SK-N-SH treated with all-trans-retinoic acid at 6 μM for 48 hours (cell line): ENCODE measurements at places on chromosomes 11 and 22.

GRCh38 chr11:34953955-34954354 is 37.5 kb downstream of the PDHX start:
- no peak for ATAC-seq

- no peak for ATAC-seq
These were observed 67.4 kb downstream of the ZNRF3 start for GRCh38 chr22:28950617-28951411.

GRCh38 chr22:26646158-26646557 is 11.2 kb upstream of the MIAT start:
- ATAC-seq, result peak; percentile 66

- peak; percentile 72 for ATAC-seq
These were observed 592 bp upstream of the CTSC start for GRCh38 chr11:88337987-88338668.

DNA sequence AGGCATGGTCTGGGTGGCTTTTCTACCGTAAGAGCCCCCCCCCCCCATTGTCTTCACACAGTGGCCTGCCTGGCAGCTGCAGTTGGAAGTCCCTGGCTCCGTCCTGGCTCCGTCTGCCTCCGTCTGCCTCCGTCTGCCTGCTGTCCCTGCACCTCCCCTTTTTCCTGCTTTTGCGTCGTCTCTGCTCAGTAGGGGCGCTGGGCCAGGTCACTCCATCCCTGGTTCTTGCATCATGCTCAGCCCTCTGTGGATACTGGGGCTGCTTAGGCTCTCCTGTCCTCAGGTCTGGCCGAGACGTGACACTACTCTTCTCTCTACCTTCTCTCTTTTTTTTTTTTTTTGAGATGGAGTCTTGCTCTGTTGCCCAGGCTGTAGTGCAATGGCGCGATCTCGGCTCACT is 27.8 kb downstream of the AP2A2 start:
- no peak for ATAC-seq

DNA sequence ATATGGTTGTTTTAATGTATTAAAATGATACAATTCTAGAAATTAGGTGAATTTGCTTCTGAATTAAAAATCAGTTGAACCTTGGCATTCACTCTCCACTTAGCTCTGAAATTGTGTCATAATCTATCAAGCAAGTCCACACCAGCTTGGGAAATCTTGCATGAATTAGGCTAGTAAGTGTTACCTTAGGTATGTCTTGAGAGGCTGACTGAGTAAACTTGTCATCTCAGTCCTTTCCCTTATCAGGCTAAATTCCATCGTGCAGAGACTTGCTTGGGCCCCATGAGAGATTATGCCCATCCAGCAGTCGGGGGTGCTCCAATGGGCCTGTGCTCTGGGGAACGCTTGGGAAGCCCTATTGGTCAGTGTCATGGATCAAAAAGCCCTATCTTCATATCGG is 33.9 kb upstream of the ST14 start:
- no peak for ATAC-seq

- no peak for ATAC-seq
These were observed 43.8 kb upstream of the JAM3 start for GRCh38 chr11:134025082-134025429.

- ATAC-seq, result peak; percentile 8; the same call in 2 of the 3 replicates
These were observed 17.5 kb upstream of the CABP7 start for GRCh38 chr22:29702000-29702930.

- ATAC-seq, result no peak
These were observed 2.4 kb downstream of the RASSF10 start for GRCh38 chr11:13011466-13012055.

- ATAC-seq, result no peak
These were observed 627.5 kb downstream of the BUD13 start for GRCh38 chr11:116145187-116145865.

DNA sequence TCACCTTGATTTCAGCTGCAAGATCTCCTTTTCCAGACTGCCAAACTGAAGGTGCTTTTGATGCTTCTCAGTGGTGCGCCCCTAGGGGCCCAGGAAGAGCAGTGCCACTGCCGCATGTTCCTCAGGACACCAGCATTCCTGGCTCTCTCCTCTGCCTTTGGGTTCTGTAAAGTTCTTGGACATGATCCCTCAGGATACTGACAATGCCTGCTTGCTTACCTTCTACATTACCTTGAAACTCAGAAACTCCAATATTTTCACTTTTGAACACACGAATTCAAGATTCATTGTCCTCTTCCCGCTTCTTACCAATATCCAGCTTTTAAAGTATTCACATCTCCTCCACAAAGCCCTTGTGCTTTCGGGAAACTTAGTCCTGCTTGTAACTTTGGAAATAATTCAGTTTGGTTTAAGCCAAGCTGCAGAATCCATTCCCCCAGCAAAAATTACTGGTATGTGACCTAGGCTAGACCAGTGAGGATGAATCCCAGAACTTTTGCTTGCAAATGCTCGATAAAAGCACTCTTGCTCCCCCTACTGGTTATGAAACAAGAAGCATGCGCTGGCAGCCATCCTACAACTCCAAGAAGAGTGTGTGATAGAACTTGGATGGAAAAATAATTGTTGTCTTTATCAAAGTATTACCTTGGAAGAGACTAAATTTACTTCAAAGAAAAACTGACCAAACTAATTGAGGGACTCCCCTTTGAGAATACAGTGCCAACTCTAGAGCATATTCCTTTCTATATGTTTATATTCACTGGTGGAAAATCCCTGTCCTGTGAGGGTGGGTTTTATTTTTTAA is 16.5 kb upstream of the OR5B21 start:
- ATAC-seq, result peak; percentile 97

DNA sequence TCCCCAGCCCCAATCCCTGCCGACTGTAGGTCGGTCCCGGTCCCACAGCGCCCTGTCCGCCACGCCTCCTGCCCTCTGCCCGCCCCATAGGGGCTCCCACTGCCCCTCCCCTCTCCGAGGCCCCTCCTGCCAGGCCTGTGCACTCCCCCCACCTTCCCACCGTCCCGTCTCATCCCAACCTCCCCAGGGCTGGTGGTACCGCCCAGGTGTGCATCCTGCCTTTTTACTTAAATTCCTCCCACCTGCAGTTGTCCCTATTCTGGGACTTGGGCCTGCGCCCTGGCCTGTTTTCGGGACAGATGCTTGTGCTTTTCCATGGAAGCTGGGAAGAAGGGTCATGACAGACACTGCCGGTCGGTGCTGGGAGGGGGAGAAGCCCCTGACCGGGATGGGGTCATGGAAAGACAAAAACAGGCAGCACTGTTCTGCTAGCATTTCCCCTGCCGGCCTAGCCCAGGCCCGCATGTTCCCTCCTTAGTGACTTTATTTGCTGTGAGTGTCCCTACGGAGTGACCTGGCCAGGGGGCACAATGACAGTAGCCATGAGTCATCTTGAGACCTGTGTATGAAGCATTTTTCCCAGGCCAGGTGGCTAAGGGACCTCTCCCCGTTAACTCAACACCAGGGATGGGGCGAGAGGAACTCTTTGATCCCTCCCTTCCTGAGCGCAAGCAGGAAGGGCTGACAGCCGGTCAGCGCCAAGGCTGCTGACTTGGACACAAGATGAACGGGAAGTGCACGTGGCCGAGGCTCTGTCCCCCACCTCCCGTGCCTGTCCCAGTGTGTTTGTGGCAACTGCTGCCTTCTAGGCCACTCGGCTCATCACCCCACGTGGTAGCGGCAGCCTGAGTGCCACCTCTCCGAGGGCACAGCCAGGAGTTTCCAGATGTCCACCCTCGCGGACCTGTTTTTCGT is 7.1 kb downstream of the TBX1 start:
- ATAC-seq, result no peak; the same call in 2 of the 3 replicates

DNA sequence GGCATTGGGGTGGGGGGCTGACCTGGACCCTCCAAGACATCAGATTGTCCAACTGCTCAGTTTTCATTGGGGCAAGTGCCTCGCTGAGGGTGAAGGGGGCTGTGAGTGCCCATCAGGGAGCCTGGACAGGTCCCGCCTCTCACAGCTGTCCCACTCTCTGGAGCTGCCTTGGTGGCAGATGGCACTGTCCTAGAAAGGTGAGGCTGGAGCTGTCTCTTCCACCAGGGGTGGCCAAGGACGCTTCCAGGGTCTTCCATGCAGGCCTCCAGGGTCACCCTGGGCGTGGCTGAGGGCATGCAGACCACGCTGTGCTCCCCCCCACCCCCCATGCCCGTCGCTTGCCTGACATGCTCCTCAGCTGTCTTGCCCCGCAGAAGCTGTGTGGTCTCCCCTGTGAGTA is 53.5 kb upstream of the CCDC188 start:
- ATAC-seq, result no peak

GRCh38 chr11:88439356-88439755 is 101.8 kb upstream of the CTSC start:
- no peak for ATAC-seq
